Stimulated activated CD4-positive, alpha-beta T cell treated with anti-CD3 and anti-CD28 coated beads, Interleukin-12 subunit alpha, Interleukin-12 subunit beta, amount 100 ng/mL, for 24 hours (primary cell): ENCODE measurements at places on chromosomes 2 and 18.

DNA sequence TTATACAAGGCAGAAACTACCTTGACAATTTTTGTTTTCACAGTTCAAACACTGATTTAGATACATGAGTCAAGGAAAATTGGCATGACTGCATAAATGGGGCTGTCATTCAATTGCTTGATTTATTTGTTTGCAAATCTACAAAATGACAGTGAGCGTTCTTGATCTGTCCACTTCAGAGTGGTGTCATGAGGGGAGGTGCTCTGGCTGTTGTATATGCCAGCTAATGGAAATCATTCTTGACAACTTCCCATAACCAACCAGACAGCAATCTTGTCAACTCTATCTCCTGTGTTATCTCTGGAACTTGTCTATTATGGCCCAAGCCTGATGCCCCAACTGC is 120.6 kb upstream of the UGP2 start:
- DNase-seq: no peak

- no peak for DNase-seq
Observed at GRCh38 chr2:28716265-28716865, 35.3 kb upstream of the PPP1CB start.

DNA sequence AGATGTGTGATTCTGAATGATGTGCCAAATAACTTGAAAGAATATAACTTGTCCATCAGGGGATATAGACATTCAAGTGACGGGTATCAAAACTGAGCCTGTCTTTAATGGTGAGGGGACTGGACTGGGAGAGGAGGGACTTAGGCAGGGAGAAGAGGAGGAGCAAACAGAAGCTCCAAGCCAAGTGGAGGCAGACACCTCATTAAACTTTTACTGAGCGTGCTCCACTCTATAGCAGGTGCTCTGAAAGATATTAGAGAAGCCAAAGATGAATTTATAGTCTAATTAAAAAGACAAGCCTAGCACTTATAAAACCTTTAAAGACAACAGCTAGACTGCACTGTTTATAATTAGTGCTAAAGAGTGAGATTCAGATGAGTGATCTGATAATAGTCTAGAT is 47.7 kb upstream of the SMAD2 start:
- no peak for DNase-seq

GRCh38 chr2:71153585-71154224 is 23.3 kb downstream of the MPHOSPH10 start:
- no peak for DNase-seq

GRCh38 chr2:54820558-54820957 is 97.1 kb downstream of the EML6 start:
- DNase-seq: no peak

DNA sequence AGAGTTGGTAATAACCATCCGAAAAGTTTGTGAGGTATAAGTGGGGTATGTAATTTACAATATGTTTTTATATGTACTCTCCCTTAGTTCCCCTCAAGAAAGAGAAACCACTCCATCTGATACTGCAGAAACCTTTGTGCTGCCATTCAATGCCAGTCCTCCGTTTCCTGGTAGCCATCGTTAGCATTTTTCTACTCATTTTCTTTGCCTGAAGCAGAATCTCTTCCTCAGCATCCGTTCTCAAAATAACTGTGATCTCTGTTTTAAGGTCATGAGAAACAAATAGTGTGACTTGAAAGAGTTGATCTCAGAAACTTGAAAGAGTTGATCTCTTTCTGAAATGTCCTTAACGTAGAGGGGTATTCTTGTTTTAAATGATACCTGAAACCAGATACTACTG is 996 bp downstream of the PTCD3 start:
- DNase-seq: no peak

- DNase-seq: no peak
Observed at GRCh38 chr2:69055688-69056470, 42.9 kb downstream of the ANTXR1 start.

- no peak for DNase-seq
Observed at GRCh38 chr2:12043131-12043530, 296.7 kb downstream of the LPIN1 start.

DNA sequence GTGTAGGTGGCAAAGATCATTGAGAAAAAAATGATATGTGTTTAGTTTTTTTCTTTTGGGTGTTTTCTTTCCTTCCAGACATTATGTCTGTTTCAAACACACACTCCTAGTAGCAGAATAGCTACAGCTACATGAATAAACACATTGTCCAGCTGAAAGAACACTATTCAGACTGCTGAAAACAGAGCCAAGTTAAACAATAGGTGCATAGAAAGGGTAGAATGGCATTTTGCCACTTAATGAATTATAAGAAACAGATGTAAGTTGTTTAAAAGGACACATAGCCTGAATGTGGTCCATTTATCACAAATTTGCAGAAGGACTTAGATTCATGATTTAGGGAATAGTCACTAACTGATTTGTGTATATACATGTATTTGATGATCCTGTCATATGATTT is 20.1 kb downstream of the CTLA4 start:
- DNase-seq: no peak

- DNase-seq: no peak
Observed at GRCh38 chr2:239465017-239466001, 64.5 kb upstream of the HDAC4 start.

- DNase-seq: no peak
Observed at GRCh38 chr2:54768772-54769428, 45.4 kb downstream of the EML6 start.

GRCh38 chr2:25174192-25174861 is 5.9 kb upstream of the POMC start:
- DNase-seq: no peak

DNA sequence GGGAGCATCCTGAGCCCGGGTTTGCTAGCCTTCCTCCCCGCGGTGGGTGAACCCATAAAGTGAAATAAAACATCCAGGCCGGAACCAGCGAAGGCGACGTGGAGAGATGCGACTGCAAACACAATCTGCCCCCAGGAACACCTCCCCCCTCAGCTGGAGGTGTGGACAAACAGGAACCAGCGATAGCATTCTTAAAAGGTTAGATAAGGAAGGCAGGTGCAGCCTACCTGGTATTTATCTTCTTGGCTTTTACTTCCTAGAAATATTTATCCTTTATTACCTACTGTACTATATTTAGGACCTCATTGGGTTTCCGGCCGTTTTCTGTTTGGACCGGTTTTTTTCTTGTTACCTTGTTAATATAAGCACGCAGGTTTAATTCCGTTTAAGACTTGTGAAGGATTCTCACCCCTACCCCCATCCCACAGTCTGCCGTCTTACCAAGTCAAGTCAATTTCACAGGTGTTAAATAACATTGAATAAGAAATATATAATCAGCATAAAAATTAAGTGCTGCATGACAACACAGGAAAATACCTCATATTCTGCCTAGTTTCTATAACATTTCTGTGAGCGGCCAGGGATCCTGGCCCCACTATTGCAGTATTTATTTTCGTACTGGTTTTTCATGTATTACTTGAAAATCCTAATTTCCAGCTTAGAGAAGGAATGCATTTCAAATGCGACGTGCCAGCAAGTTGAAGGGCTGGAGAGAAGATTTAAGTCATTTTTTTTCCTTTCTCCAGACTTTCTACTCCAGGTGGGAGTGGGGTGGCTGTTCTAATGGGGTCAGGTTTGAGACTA is 224.0 kb upstream of the ID2 start:
- no peak for DNase-seq

- no peak for DNase-seq
Observed at GRCh38 chr2:129733579-129733978, 245.9 kb upstream of the RAB6C start.

DNA sequence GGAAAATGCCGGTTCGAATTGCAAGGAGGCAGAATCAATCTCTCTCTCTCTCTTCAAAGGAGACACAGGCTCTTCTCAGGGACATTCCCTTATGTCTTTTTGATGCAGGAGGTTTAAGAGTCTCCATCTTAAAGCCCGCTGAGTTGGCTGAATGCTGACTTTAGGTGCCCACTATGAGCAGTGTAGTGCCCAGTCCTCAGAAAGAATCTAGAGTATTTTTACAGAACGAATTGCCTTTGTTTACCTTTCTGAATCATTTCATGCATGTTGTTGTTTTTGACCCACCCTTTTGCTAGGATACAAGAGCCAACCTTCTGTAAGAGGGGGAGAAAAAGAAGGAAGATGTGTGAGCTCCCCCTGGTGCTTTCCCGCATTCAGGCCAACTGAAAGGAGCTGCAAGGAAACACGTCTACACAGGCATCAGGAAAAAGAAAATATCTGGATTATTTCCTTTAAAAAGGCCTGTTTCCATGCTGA is 193.5 kb upstream of the TCF4 start:
- DNase-seq: no peak

GRCh38 chr2:79189465-79189864 is 29.9 kb upstream of the REG3A start:
- no peak for DNase-seq

- no peak for DNase-seq
Observed at GRCh38 chr2:2872309-2872617, 505.4 kb downstream of the EIPR1 start.

- no peak for DNase-seq
Observed at GRCh38 chr2:985317-985898, 34.8 kb downstream of the SNTG2 start.

DNA sequence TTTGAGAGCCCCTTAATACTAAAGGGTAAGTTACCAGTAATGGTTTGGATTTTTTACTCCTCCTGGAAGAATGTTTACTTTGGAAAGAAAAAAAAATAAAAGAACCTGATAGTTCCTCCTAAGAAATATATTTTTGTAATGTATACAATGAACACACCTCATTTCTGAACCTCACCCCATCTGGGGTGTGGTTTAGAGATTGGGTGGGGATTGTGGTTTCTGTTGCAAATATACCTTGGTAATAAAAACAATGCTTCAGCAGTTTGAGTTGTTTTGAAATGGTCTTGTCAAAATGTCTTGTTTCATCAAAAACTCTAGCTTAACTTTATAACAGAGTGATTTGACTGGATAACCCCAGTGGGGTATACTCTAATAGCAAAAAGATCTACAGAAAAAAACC is 448.9 kb upstream of the MEIS1 start:
- DNase-seq: no peak

DNA sequence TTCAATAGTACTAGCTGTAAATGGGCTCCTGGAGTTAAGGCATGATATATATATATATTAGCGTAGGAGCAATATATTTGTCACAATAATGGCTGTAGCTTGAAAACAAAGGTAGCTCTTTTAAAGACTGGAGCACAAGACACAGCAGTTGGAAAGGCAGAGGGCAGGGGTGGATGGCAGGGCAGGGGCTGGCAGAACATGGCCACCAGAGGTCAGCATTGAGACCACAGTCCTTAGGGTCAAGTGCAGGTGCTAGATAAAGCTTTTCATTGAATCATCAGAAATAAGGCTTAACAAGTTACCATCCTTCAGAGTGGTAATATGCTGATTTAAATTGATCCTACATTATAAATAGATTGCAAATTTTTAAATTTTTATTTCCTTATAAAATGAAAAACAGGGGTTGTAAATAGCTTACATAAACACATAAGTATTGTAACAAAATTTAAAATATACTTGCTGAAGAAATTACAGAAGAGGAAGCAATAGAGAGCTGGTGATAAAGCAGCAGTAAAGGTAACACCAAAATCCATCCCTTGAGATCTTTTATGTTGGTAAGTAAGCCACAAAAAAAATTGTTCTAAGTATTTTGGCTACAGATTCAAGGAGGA is 161.2 kb upstream of the PIEZO2 start:
- peak; percentile 29 for DNase-seq

GRCh38 chr2:122061831-122062230 is 306.4 kb downstream of the TSN start:
- DNase-seq: no peak

GRCh38 chr2:88711897-88712296 is 20.4 kb downstream of the RPIA start:
- no peak for DNase-seq

GRCh38 chr2:218344090-218344754 is 12.4 kb upstream of the CATIP start:
- no peak for DNase-seq

GRCh38 chr2:240300261-240300821 is 135.1 kb upstream of the GPC1 start:
- no peak for DNase-seq

GRCh38 chr2:163737563-163737962 is 1.8 kb upstream of the FIGN start:
- no peak for DNase-seq

DNA sequence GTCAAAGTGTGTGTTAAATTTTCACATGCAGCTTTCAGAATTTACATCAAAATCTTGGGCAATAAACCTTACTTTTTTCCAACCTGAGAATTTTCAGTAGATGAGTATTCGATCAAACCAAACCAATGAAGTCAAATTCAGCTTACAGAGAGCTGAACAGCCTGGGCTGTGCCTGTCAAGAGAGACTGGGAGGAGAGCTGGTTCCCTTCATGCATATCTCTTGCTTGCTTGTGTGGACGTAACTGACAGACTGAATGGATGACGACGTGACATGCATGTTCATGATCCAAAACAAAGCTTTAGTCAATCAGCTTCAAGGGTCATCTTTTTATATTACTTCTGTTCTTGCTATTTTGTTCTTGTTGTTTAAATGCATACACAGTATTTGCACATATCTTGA is 145.2 kb downstream of the GALNT3 start:
- DNase-seq: no peak

DNA sequence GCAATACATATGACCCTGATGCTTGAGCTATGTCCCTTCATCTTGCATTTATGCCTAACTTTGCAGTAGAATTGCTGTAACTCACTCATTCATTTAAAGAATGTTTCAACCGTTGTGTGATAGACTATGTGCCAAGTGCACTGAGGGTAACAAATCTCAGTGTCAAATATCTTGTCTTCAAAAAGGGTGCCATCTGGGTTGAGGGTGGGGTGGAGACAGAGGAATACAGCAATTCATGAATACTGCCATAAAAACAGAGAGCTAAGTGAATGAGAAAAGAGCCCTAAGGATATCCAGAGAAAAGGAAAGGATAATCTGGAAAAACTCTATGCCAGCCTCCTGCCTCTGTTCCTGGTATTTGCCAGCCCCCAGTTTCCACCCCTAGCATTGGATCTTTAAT is 1534.4 kb upstream of the PIK3C3 start:
- DNase-seq: no peak

DNA sequence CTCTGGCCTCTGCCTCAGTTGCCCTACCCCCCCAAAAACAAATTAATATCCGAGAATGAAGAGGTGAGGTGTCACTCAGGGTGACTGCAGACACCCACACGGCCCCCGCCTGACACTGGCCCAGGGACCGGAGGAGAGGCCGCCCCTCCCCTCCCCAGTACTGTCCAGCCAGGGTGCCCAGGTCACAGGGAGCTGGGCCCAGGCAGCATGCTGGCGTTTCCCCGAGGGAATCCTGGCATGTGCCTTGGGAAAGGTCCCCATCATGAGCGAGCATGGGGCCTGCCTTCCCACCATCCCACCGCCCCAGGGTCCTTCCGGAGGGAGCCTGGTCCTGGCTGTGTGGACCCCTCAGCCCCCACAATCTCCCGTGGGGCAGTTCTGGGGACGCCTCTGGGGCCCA is 3.0 kb downstream of the MAB21L4 start:
- no peak for DNase-seq
